ENCODE measurements at places on chromosomes 13 and 19.
A peak's percentile ranks its signal among the peaks of the same experiment; 100 is the strongest.

GRCh38 chr13:24092108-24092507 is 68.4 kb upstream of the SPATA13 start:
- DNase-seq, result no peak

- DNase-seq, result peak; percentile 56
Observed at GRCh38 chr19:55605207-55605636, 225 bp upstream of the ZNF865 start.

GRCh38 chr19:7863971-7864689 is 10.1 kb downstream of the PRR36 start:
- no peak for DNase-seq

GRCh38 chr13:100544866-100545683 is 43.5 kb downstream of the GGACT start:
- DNase-seq, result no peak

- DNase-seq, result no peak
Observed at GRCh38 chr19:911197-912033, 1.6 kb downstream of the R3HDM4 start.

- no peak for DNase-seq
Observed at GRCh38 chr13:33004511-33004910, 11.7 kb upstream of the KL start.

GRCh38 chr19:39951065-39951650 is 16.7 kb upstream of the FCGBP start:
- no peak for DNase-seq

- no peak for DNase-seq
Observed at GRCh38 chr13:97344265-97345175, 89.4 kb upstream of the RAP2A start.

DNA sequence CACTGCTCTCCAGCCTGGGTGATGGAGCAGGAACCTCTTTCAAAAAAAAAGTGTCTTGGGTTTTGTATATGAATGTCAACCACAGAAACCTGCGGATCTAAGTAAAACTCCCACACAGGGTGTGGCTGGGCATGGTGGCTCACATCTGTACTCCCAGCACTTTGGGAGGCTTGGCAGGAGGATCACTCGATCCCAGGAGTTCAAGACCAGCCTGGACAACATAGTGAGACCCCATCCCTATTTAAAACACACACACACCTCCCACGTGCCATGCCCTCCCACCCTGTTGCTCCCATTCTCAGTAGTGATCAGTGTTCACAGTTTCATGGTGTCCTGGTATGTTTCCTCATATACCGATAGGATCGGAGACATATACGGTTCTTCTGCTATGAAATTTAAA is 9.2 kb downstream of the TMED1 start:
- no peak for DNase-seq

DNA sequence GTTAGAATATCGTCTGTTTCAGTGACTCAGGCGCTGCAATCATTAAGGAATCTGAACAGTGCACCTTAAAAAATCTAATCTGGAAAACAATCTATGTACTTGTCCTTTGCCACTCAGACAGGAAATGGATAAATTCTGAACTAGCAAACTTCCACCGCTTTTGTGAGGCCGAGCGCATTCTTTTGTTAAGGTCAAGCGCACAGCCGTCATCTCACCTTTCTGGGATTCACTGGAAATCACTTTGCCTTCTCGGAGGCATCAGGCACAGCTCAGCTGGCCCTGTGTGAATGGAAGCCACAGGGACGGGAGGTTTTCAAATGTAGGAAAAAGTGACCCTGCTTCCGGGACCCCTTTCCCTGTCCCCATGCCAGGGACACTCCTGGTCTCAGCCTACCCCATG is 28.2 kb upstream of the SPACA7 start:
- DNase-seq, result no peak

- DNase-seq, result no peak
Observed at GRCh38 chr13:77810878-77811277, 107.8 kb downstream of the EDNRB start.

DNA sequence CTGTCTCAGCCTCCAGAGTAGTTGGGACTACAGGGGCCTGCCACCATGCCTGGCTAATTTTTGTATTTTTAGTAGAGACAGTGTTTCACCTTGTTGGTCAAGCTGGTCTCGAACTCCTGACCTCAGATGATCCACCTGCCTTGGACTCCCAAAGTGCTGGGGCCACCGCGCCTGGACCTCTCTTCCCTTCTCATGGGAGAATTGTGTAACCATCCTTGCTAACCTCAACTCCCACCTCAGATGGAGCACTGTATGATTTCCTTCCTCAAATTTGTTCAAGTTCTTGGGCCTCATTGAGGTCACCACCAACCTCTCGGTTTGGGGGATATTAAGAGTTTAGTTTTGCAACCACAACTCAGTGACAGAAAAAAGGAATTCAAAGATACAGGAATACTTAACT is 10.7 kb downstream of the LILRA5 start:
- no peak for DNase-seq

DNA sequence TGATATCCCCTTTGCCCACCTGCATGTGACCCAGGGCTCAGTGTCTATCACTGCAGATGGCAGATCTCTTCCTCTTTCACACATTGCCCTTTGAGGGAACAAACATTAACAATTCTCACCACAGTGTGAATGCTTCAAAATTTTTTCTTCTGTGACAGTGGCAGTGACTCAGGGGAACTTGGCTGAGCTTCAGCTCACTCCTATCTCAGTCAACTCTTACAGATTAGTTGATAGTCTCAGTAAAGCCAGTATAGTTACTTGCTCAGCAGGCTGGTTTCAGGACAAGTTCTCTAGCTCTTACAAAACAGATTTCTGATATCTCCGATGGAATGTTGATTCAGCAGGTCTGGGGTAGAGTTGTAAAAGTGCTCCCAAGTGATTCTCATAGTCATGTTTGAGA is 166.9 kb downstream of the DLEU7 start:
- no peak for DNase-seq

DNA sequence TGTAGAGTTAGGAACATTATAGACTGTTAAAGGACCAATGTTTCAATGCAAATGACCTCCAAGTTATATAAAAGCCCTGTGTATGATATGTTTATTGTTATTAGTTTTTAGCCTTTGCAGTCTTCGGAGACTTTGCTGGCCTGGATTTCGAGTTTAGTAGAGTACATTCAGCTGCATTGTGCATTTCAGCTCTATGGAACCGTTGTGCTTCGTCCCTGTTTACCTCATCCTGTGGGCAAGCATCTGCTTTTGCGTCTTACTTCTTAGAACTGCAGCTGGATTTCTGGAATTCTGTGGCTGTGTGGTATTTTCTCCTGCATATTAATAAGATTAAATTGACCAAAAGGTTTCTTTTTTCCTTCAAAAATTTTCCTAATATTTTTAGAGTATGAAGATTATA is 138.6 kb downstream of the KCNRG start:
- no peak for DNase-seq

- DNase-seq, result no peak
Observed at GRCh38 chr19:5171711-5172110, 168.9 kb downstream of the PTPRS start.

DNA sequence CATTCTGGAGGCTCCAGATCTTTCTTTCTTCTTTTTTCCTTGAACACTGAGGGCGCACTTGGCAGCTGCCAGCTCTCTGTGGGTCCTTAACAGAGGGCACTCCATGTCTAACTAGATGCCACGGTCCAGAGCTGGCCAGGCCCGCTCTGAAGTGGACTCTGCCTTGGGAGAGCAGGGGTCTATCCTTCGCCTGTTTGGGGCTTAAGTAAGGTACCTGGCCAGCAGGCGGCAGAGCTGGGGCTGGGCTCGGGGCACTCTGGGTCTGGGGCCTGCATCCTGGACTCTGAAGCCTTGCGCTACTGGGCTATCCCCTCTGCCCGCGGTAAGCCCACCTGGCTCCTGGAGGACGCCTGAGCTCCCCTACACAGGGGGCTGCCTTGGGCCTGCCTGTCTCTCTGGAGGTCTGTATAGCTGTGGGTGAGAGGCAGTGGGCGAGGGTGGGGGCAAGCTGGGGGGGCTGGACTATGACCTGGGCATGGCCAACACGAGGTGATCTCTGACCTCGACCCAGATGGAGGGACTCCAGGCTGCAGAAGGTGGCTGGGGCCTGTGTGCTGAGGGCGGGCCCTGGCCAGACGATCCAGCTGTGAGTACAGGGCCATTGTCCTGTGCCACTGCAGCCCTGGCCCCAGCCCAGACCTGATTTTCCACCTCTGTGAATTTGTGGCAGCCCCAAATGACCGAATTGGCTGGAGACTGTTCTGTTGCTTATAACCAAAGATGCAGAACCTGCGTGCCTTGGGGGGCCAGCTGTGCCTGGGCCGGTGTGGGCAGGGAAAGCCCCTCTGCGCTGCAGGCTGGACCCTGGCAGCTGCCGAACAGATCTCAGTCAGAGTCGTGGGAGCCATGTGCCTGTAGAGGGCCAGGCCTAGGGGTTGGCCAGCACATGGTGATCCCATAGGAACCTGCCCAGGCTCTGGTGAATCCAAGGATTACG is 26.5 kb downstream of the CEBPG start:
- no peak for DNase-seq

- DNase-seq, result no peak
Observed at GRCh38 chr13:41354416-41354815, 43.3 kb downstream of the NAA16 start.

DNA sequence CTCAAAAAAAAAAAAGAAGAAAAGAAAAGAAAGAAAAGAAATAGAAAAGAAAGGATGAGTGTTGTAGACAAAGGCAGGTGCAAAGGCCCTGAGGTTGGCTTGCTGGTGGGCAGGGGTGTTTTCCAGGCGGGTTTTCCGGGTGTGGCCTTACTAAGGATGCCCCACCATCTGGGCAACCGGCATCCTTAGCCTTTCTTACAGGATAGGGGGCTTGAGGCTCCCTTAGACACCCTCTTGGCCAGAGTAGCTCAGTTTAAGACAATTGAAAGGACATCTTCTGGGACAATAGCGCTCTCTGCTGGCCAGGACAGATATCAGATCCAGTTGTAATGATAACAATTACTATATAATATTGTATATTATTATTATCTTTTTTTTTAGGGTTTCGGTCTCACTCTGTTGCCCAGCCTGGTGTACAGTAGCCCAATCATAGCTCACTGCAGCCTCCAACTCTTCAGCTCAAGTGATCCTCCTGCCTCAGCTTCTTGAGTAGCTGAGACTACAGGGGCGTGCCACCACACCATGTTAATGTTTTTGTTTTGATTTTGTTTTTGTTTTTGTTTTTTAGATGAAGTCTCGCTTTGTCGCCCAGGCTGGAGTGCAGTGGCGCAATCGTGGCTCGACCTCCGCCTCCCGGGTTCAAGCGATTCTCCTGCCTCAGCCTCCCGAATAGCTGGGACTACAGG is 1.4 kb upstream of the QTRT1 start:
- no peak for DNase-seq

DNA sequence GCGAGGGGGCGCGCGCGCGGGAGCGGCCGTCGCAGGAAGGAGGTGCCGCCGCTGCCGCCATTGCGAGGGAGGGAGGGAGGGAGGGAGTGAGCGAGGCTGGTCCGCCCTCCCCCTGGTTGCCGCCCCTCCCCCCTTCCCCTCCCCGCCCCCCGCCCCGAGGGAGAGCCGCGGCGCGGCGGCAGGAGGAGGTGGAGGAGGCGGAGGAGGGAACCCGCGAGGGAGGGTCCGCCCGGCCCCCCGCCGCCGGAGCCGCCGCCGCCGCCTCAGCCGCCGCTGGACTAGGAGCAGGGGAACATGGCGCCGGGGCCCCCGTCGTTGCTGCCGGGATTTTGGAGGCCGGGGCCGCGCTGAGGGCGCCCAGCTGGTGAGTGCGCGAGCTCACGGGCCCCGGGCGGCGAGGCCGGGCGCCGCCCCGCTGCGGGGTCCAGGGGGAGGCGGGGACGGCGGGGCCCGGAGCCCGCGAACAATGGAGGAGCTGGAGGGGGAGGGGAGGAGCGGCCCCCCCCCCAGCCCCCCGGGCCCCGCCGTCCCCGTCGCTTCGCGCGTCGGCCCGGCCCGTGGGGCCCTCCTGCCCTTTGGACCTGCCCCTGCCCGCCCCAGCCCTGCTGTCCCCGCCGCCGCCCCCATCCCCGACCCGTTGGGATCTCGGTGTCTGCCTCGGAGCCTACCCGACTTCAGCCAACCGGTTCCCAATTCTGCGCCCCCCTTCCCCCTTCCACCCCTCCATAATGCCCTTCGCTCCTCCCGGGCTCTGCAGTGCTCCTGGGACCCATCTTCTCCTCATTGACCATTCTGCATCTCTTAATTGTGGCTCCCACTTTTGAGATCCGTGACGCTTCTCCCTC is at the start of gene ARHGAP35:
Gene ARHGAP35, plus strand, starts transcription at position 152 of the 845 bp plus-strand sequence. CDS start 57,679 bp downstream, outside the sequence.
- DNase-seq, result no peak

DNA sequence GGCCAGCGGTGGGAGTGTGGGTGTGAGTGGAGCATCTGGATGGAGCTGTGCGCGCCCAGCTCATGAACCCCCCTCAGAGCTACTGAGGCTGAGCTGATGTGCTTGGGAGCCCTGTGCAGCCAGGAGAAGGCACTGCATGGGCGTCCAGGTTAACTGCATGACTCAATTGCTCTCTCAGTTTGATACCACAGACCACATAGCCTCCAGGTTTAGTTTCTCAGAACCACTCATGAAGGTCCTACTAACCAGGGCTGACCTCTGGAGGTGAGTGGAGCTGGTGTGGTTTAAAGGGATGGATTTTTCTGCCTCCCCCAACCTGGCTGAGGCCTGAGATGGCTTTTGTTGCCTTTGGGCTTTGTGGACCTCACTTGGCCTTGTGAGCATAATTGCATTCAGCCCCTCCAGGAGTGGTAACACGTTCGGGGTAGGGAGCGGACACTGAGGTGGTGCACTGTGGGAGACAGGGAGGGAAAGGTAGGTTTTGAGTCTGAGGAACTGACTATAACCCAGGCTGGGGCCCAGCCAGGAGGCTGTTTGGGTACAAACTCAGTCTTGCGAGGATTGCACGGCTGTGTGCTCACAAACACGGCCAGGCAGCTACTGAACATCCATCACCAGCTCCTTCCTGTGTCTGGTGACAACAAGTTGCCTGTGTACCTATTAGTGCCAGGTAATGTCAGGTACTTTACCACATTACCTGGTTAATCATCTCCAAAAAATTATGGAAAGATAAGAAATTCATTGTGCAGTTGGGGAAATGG is 97.5 kb downstream of the RGCC start:
- DNase-seq, result no peak

GRCh38 chr19:30428844-30429243 is 56.7 kb downstream of the ZNF536 start:
- no peak for DNase-seq

- DNase-seq, result no peak
Observed at GRCh38 chr13:47135800-47136503, 239.1 kb upstream of the HTR2A start.

DNA sequence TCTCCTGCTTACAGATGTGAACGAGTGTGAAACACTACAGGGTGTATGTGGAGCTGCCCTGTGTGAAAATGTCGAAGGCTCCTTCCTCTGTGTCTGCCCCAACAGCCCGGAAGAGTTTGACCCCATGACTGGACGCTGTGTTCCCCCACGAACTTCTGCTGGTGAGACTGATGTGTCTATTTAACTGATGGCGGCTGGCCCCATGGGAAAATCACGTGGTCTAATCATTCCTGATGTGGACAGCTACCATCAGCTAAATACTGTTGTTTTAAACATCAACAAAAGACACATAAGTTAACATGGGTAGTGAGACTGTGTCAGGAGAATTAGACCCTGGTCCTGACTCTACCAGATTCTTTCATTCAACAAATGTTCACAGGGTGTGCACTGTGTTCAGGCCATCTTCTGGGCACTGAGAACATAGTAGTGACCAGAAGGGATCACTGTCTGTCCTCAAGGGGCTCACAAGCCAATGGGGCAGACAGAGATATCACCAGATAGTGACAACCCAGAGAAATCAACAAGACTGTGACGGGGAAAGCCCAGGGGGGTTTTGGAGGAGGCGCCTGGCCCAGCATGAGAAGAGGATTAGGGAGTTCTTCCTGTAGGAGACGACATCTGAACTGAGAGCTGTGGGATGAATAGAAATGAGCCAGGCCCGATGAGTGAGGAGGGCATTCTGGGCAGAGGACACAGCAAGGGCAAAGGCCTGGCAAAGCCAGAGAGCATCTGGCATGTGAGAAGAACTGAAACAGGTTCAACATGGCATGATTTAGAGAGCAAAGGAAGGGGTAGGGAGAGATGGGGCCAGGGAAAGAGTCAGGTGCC is 18.4 kb downstream of the LTBP4 start:
- DNase-seq, result no peak
